ENCODE measurements at places on chromosomes 1 and 21.

GRCh38 chr1:203625628-203626019, 1.0 kb upstream of the ATP2B4 start:
- no peak for DNase-seq

DNA sequence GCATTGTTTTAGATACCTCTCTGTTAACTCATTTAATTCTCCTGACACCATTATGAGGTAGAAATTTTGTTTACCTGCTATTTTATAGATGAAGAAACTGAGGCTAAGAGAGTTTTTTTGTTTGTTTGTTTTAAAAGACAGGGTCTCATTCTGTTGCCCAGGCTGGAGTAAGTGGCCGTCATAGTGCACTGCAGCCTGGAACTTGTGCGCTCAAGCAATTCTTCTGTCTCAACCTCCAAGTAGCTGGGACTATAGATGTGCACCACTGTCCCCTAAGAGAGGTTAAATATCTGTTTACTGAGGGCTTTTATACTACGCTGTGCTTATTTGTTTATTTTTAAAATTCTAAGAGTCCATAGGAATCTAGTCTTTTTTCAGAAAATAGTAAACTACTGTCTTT, 43.7 kb upstream of the CACYBP start:
- no peak for DNase-seq

GRCh38 chr1:201882665-201883132, 6.0 kb upstream of the SHISA4 start:
- no peak for DNase-seq

- DNase-seq = no peak
Measured at GRCh38 chr1:101278845-101279244, 42.0 kb downstream of the S1PR1 start.

- no peak for DNase-seq
Measured at GRCh38 chr1:91806181-91806768, 79.7 kb downstream of the TGFBR3 start.

GRCh38 chr1:221780175-221780574, 38.3 kb upstream of the DUSP10 start:
- no peak for DNase-seq

GRCh38 chr1:26315874-26316850, 1.6 kb upstream of the CD52 start:
- no peak for DNase-seq

All from NCI-H1092 (cell line).